HFFc6 (cell line): ENCODE measurements at places on chromosomes 2 and 18.

GRCh38 chr2:238728330-238729260 lies 119.3 kb upstream of the TWIST2 start:
- DNase-seq, result peak; percentile 98

GRCh38 chr2:99597616-99598015 lies 107.8 kb upstream of the REV1 start:
- peak; percentile 68 for DNase-seq

GRCh38 chr2:73004466-73004865 lies 67.0 kb downstream of the SFXN5 start:
- DNase-seq, result no peak

DNA sequence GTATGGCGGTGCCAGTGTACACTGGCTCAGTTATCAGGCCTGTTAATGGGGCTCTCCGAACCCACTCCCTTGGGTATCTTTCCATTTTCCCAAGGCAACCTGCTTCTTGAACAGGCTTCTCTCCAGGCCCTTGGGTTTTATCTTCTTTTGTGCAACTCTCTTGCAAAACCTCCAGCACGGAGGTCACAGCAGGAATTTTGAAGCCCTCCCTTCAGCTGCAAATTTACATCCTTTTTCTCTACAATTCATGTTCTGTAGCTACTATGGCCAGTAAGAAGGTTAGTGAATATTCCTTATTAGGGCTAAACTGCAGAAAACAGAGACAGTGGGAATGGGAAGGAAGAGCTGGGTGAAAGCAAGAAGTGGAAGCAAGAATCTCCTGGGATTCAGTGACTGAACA lies 10.4 kb upstream of the NPAS2 start:
- no peak for DNase-seq

GRCh38 chr2:230661072-230661957 lies 51.3 kb upstream of the CAB39 start:
- no peak for DNase-seq

DNA sequence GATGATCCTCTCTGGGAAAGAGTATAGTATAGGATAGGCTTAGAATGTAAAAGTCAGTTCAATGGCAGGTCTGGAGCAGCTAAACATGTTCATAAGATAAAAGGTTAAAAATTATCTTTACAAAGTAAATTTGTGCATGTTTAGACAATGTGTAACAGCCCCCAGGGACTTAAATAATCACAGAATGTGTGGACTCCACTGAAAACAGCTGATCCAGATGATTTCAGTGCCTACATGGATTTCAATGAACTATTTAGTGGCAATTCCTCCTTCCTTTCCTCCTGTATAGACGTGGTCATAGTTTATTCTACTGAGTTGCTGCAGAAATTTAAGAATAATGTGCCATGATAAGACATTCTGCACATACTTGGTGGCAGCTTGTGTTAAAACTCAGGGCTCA lies 42.9 kb downstream of the ARHGEF33 start:
- no peak for DNase-seq

DNA sequence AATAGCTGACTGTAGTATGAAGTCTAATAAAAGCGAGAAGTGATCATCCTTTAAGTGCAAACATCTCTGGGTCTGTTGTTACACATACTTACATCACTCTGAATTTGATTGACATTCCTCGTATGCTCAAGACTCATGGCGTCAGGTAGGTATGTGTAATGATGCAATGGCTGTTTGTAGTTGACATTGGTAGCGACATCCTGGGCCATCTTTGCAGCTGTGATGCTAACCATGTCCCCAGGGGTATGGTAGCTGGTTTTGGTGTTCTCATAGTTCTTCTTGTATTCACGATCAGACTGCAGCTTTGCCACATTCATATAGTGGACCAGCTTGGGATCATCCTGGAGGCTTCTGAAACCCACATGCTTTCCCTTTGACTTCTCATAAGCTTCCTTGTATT lies 62.0 kb downstream of the NEB start:
- DNase-seq, result no peak

GRCh38 chr2:227908266-227909054 lies 37.0 kb downstream of the DAW1 start:
- no peak for DNase-seq

DNA sequence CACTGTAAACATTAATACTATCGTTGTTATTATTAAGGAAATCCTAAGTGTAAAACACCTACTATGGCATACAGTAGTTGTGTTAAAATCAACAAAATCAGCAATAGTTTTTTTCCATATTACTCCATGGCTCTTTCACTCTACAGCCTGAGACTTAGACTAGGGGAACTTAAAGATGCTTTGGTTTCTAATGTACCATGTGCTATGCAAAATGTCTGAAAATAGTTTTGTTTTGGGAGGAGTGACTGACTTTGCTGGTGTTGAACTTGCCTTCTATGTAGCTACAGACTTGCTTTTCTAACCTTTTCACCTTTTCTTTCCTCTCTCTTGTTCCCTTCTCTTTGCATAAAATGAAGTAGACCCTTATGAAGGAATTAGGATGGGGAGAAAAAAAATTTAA lies 159.0 kb upstream of the CCDC195 start:
- no peak for DNase-seq

DNA sequence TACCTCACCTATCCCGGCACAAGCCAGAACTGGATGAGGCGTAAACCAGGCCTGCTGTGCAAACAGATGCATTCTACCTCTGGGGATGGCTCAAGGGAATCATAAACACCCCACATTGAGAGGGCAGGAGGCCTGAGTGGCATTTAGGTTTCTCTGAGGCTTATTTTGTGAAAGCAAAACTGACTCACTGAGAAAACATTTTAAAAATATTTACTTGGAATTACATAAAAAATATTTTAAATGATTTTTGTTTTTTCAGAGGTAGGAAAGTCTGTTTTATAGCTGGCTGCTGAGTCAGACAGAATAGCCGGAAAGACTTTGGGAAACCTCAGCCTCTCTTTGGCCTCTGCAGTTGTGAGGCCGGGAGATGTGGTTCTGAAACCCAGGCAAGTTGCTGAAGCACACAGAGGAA lies 244.1 kb downstream of the NCKAP5 start:
- DNase-seq, result peak; percentile 80

- no peak for DNase-seq
Measured at GRCh38 chr2:103982691-103983090, 871.2 kb upstream of the POU3F3 start.

GRCh38 chr2:60972889-60973656 lies 44.4 kb upstream of the PEX13 start:
- no peak for DNase-seq

DNA sequence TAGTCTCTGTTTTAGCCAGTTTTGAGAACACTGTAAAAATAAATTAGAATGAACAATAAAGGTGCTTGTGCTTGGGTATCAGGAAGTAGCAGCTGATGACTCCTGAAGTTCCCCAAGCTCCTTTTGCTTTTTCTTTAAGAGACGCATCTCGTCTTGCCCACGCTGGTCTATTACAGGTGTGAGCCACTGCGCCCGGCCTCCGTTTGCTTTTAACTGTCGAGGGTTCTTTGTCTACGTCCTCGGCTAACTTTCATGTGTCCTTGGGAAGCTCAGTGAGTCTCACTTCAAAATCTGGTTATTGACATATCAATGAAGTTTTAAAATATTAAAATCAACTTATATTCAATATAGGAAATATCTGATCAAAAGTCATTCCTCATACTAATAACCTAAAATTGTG lies 246.5 kb downstream of the FBXO15 start:
- no peak for DNase-seq

DNA sequence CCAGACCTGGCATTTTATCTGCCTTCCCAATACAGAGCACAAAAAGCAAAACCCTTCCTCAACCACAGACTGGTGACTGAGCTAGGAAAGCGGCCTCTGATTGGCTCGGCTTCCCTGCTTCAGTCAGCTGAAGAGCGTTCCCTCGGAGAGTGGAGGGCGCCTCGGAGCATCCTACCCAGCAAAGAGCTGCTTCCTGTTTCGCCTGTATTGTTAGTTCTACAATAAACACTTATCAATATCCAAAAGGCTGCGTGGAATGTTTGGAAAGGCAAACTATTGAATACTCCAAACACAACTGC lies 125.0 kb downstream of the CACNB4 start:
- no peak for DNase-seq

DNA sequence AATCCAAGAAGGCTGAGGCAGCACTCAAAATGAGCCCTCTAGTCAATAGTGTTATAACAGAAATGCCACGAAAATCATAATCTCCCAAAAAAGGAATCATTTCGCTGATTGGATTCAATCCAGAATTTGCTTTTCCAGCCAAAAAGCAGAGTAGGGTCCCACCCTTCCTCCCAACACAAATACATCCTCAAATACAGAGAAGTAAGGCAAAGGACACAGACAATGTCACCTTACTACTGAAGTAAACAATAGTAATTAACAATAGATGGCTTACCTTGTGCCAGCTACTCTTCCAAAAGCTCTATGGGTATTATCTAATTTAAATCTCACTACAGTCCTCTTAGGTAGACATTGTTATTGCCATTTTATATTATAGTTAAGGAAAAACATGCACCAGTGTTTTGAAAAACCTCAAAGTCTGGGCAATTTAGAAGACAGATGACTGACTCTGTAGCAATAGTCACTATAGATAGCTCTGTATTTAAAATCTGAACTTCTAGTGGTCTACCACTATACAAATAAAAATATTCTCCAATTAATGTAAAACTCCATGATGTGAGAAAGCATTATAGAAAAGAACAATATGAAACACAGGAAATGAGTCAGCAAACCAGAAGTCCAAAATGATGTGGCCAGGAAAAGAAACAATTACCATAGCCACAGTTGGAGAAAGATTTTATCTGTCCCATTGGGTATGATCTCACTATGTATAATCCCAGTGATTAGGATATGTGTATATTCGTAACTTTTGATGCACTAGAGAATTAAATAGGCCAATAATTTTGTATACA lies 305.0 kb upstream of the ERBB4 start:
- DNase-seq, result peak; percentile 95

- no peak for DNase-seq
Measured at GRCh38 chr2:200757399-200757798, 54.3 kb upstream of the BZW1 start.

DNA sequence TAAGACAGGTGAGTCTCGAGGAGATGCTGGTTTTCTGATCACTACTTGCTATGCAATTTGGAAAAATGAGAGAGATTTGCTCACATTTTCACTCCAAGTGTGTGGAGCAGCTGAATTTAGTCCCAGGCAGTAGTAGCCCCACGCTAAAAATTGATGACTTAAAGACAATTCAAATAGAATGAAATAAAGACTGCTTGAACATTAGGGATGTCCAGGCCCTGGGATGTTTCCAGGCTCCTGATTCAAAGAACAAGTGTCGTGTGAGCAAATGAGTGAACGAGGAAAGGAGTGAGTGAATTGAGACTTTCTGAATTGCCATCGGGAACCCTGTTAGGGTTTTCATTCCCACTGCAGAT lies 37.3 kb upstream of the MRPL19 start:
- no peak for DNase-seq

DNA sequence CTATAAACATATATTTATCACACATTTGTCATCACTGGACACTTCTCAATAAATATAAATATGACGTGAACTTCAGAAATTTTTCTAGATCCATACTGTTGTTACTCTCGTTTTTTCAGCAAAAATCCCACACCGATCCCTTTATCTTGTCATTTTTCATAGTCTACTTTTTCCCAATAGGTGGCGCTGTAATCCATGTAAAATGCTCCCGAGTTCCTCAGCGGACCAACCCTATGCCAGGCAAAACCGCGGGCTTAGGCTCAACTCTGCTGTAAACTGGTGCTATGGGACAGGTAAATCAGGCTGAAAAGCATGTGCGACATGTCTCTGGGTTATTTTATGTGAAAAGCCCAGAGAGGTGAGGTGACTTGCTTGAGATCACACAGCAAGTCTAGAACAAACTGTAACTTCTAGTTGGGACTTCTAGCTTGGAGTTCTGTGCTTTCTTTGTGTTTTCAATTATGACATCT lies 104.0 kb downstream of the COBLL1 start:
- peak; percentile 53 for DNase-seq

- DNase-seq, result no peak
Measured at GRCh38 chr2:127663566-127664064, 11.7 kb downstream of the LIMS2 start.
